Natural killer cell (primary cell): ENCODE measurements at places on chromosomes 16 and 17. TPM values are rescaled to one million over a fixed set of nuclear protein-coding genes. Genes with fewer than 3 reads are reported as not detected.

GRCh38 chr16:83315271-83315670 lies 492.5 kb upstream of the HSBP1 start:
- H3K27ac ChIP-seq, result no peak overlapping the region
- no peak overlapping the region for H3K4me3 ChIP-seq
- H3K36me3 ChIP-seq, result no peaks in the 10 kb centered on the region
- DNase-seq, result no peak

The THUMPD1 gene
- total RNA-seq, result 92.2 TPM

DNA sequence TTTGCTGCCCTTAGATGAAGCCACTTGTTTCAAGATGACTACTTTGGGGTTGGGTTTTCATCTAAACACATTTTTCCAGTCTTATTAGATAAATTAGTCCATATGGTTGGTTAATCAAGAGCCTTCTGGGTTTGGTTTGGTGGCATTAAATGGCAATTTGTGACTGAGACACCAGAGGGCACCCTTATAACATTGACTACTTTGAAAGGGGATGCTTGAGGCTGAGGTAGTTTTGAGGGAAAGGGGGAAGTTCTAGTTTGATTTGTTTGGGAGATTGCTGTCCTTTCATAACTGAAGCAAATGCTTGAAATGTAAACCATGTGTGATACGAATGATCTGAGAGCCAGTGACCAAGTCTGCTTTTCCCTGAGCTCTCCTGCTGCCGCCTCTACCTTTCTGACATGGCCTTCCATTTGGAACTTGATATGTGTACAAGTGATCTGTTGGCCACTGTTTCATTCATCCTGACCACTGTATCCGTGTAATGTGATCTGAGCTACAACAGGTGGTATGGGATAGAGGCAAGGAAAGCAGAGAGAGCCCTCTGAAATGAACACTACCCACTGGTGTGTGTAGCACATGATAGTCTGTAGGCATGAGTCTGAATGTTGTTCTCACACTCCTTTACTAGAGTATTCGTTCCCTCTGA lies 5.8 kb upstream of the RARA start:
- peaks cover 18% of the 10 kb centered on the region for H3K4me1 ChIP-seq
- H3K36me3 ChIP-seq, result no peaks in the 10 kb centered on the region
- no peak for DNase-seq
- no peak overlapping the region for H3K4me3 ChIP-seq
- no peak overlapping the region for H3K27ac ChIP-seq

GRCh38 chr17:71777048-71777640 lies 343.7 kb upstream of the SOX9 start:
- H3K27me3 ChIP-seq, result no peaks in the 10 kb centered on the region
- no peak overlapping the region for H3K4me3 ChIP-seq
- H3K27ac ChIP-seq, result no peak overlapping the region
- H3K4me1 ChIP-seq, result no peaks in the 10 kb centered on the region
- H3K36me3 ChIP-seq, result no peaks in the 10 kb centered on the region
- no peak for DNase-seq

DNA sequence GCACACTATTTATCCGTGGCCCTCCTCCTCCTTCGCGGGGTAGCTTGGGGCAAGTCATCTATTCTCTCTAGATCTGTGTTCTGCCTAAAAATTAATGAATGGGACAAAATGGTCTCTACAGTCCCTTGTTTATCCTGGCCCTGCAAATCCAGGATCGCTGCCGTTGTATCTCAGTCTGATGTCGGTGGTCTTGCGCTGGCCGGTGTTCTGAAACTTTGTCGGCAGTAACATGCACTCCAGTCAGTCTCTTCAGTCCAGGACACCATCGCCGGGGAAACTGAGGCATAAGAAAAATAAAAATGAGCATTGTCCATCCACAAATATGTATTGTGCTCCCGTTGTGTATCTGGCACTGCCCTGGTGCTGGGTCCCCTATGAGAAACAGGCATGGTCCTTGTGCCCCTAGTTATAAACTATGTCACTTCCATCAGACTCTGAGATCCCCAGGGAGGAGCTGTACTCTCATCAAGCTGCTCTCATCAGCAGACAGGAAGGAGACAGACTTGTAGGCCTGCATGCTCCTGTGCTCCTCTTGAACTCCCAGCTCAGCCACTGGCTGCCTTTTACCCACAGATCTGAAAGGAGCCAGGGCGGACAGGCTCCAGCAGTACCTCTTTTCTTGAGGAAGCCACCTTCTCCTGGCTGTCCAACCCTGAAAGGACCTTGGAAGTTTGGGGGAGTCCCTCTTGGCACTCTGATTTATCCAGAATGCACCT lies 13.7 kb upstream of the CA4 start:
- no peak overlapping the region for H3K27ac ChIP-seq
- no peak for DNase-seq
- H3K36me3 ChIP-seq, result no peaks in the 10 kb centered on the region
- H3K4me3 ChIP-seq, result no peak overlapping the region

The SPNS2 gene
- 0.28 TPM for total RNA-seq

DNA sequence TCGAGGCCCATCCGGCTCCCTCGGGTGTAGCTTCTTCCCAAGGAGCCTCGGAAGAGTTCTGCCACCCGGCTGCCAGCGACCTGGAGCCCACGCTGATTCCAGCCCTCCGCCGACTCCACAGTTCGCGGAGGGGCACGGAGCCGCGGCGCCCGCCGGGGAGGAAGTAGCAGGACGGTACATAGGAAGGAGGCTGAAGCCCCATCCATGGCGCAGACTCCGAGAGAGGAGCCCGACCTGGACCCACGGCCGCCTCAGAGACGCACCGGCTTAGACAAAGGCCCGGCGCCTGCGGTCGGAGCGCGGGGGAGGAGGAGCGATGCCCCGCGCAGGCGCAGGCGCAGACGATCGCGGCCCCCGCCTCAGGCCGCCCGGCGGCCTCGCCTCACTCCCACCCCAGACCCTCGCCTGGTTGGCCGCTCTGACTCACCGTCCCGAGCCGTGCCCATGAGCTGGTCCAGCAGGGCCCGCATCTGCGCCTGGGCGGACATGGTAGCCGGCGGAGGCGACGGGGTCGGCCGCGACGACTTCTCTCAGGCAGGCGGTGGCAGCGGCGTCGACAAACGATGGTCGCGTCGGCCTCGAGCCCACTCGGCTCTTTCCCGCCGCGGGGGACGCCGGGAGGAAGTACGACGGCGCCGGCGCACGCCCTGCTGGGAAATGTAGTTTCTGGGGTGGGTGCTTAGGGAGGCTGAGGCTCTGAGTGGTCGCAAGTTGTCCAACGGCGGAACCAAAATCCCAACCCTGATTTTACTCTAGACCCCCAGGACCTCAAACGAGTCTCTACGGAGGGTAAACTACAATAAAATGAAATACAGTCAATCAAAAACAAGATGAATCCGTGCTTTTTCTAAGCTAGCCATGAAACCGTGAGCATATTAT lies at the start of gene LUC7L:
Gene LUC7L, minus strand, starts transcription at position 598 of the 879 bp plus-strand sequence. Its CDS starts 110 bp downstream, at position 488.
- H3K27me3 ChIP-seq, result no peaks in the 10 kb centered on the region
- DNase-seq, result peak; percentile 92
- H3K27ac ChIP-seq, result peak within 1 kb of the TSS; percentile 94
- H3K36me3 ChIP-seq, result peaks cover 23% of the 10 kb centered on the region
- peaks cover 19% of the 10 kb centered on the region for H3K4me1 ChIP-seq

The STX8 gene
- 141 TPM for total RNA-seq

The ABCA9 gene
- 0.05 TPM for total RNA-seq

- no peak overlapping the region for H3K27ac ChIP-seq
- no peaks in the 10 kb centered on the region for H3K4me1 ChIP-seq
- H3K27me3 ChIP-seq, result no peaks in the 10 kb centered on the region
- no peaks in the 10 kb centered on the region for H3K36me3 ChIP-seq
These were observed 62.7 kb downstream of the IRX6 start for GRCh38 chr16:55386534-55387296.

- no peak overlapping the region for H3K27ac ChIP-seq
- H3K4me3 ChIP-seq, result no peak overlapping the region
- no peaks in the 10 kb centered on the region for H3K4me1 ChIP-seq
- no peak for DNase-seq
- H3K36me3 ChIP-seq, result no peaks in the 10 kb centered on the region
These were observed 154.5 kb downstream of the BCAS3 start for GRCh38 chr17:60832151-60832585.

DNA sequence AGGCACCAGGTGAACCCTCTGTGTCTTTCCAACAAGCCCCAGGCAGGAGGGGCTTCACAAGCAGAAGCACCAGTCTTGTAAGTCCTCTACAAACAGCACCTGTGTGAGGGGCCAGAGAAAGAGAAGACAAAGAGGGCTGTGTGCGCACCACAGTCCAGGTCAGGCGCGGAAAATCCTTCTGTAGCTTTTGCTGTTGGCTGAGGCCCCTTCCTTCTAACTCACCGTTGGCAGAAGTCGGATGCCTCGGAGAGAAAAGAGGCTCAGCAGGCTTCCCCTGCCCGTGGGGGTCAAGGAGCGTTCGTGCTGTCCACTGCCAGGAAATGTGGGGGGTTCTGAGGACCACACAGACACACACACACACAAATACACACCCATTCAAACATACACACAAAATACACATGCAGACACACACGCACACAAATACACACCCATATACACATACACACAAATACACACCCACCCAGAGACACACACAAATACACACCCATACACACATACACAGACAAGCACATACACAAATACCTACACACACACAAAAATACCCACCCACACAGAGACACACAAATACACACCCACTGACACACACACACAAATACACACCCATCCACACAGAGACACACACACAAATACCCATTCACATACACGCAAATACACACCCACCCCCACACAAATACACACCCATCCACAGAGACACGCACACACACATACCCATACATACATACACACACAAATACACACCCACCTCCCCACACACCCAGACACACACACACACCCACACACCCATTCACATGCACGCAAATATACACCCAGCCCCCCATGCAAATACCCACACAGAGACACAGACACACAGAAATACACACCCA lies 6.8 kb downstream of the ZG16B start:
- no peak for DNase-seq
- H3K27me3 ChIP-seq, result no peaks in the 10 kb centered on the region
- H3K4me3 ChIP-seq, result no peak overlapping the region
- H3K36me3 ChIP-seq, result peaks cover 2% of the 10 kb centered on the region
- H3K4me1 ChIP-seq, result peaks cover 38% of the 10 kb centered on the region

- H3K36me3 ChIP-seq, result no peaks in the 10 kb centered on the region
- no peak overlapping the region for H3K27ac ChIP-seq
- H3K27me3 ChIP-seq, result no peaks in the 10 kb centered on the region
- no peaks in the 10 kb centered on the region for H3K4me1 ChIP-seq
These were observed 6.6 kb downstream of the ANKFN1 start for GRCh38 chr17:56159826-56160380.

The OVCA2 gene
- total RNA-seq, result 27.9 TPM

The XYLT1 gene
- 43.8 TPM for total RNA-seq

DNA sequence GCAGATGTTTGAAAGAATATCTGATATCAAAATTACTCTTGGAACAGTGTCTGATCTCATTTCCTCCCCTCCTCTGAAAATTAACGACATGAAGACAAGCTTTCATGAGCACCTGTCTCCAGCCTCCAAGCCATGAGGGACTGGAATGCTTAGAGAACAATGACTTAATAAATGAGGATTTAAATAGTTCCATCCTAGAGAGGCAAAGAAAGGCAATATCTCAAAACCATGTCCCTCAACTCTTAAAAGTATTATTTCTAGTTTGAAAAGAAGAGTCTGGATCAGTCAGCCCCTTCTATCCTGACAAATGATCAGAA lies 137.5 kb downstream of the ANKFN1 start:
- no peak for DNase-seq
- H3K36me3 ChIP-seq, result no peaks in the 10 kb centered on the region
- H3K4me3 ChIP-seq, result no peak overlapping the region
- no peaks in the 10 kb centered on the region for H3K4me1 ChIP-seq
- H3K27ac ChIP-seq, result no peak overlapping the region
- no peaks in the 10 kb centered on the region for H3K27me3 ChIP-seq

The NPW gene
- total RNA-seq, result 0.80 TPM

GRCh38 chr16:11079652-11080187 lies 135.4 kb downstream of the CLEC16A start:
- no peaks in the 10 kb centered on the region for H3K36me3 ChIP-seq
- H3K4me3 ChIP-seq, result no peak overlapping the region
- H3K4me1 ChIP-seq, result peaks cover 38% of the 10 kb centered on the region
- H3K27ac ChIP-seq, result no peak overlapping the region
- no peaks in the 10 kb centered on the region for H3K27me3 ChIP-seq

DNA sequence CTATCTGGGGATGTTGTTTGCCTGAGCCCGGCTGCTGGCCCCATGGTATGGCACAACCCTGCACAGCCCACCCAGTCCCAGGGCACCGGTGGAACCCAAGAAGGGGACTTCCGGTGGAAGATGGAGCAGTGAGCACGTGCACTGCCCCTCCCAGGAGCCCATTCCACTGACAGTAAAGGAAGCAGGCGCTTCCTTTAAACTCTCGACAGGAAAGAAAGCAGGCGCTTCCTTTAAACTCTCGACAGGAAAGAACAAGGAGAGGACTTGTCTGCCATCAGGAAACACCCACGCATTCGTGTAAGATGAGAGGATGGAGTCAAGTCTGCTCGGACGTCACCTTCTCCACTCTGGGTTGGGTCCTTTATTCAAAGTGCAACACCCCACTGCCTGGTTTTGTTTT lies 53.7 kb downstream of the IL21R start:
- H3K27me3 ChIP-seq, result no peaks in the 10 kb centered on the region
- no peak overlapping the region for H3K27ac ChIP-seq
- H3K36me3 ChIP-seq, result peaks cover 20% of the 10 kb centered on the region

DNA sequence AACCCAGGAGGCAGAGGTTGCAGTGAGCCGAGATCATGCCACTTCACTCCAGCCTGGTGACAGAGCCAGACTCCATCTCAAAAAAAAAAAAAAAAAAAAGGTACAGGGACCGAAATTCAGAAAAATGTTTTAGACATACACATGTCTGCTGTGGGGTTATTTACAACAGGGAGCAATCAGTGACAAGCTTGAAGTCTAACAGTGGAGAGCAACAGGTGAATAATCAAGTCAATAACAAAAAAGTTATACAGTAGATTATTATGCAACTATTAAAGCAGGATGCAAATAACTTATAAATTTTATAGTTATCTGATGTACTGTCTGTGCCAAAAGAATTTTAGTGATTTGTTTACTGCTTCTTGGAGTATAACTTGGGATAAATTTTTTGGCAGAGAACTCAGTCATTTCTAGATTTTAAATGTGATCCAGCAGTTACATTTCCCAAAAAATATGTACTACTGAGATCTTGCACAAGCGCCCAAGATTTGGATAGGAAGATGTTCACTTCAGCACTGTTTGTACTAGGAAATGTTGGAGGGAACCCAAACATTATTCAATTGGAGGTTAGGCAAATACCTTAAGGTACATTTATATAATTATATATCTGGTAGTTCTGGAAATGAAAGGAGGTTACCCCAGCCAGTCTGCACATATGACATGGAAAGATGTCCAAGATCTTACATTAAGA lies 34.1 kb downstream of the EEF2K start:
- peaks cover 11% of the 10 kb centered on the region for H3K4me1 ChIP-seq
- H3K4me3 ChIP-seq, result no peak overlapping the region
- H3K27ac ChIP-seq, result peak overlapping the region; percentile 59
- DNase-seq, result no peak

GRCh38 chr17:50693036-50693682 lies 14.6 kb downstream of the ANKRD40 start:
- peaks cover 46% of the 10 kb centered on the region for H3K36me3 ChIP-seq
- no peak for DNase-seq

The MYH11 gene
- 0.30 TPM for total RNA-seq

- no peaks in the 10 kb centered on the region for H3K36me3 ChIP-seq
- no peaks in the 10 kb centered on the region for H3K27me3 ChIP-seq
- no peak for DNase-seq
These were observed 3.7 kb downstream of the BCL6B start for GRCh38 chr17:7026471-7027115.

The NPTX1 gene
- 2.2 TPM for total RNA-seq
